ENCODE measurements at places on chromosomes 5 and 9.

- ATAC-seq: no peak
These were observed 555 bp upstream of the PCDHGC4 start for GRCh38 chr5:141484310-141484640.

GRCh38 chr5:168375214-168375613 is 83.8 kb downstream of the WWC1 start:
- ATAC-seq: no peak

DNA sequence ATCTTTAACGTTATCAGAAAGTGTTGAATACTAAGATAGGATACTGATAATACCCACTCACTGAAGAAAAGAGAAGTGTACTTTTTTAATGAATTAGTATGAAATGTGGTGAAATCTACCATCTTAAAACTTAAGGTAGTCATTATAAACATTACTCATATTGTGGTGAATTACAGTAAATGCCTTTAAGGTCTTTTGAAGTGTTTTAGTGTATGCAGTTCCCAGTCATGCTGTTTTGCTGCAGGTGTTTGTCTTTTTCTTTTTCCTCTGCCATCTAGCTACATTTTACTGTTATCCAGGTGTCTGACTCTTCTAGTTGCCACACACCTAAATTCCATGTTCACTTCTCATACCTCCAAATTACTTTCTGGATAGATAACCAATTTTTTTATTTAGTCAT is 72.6 kb downstream of the ERMP1 start:
- ATAC-seq: no peak

DNA sequence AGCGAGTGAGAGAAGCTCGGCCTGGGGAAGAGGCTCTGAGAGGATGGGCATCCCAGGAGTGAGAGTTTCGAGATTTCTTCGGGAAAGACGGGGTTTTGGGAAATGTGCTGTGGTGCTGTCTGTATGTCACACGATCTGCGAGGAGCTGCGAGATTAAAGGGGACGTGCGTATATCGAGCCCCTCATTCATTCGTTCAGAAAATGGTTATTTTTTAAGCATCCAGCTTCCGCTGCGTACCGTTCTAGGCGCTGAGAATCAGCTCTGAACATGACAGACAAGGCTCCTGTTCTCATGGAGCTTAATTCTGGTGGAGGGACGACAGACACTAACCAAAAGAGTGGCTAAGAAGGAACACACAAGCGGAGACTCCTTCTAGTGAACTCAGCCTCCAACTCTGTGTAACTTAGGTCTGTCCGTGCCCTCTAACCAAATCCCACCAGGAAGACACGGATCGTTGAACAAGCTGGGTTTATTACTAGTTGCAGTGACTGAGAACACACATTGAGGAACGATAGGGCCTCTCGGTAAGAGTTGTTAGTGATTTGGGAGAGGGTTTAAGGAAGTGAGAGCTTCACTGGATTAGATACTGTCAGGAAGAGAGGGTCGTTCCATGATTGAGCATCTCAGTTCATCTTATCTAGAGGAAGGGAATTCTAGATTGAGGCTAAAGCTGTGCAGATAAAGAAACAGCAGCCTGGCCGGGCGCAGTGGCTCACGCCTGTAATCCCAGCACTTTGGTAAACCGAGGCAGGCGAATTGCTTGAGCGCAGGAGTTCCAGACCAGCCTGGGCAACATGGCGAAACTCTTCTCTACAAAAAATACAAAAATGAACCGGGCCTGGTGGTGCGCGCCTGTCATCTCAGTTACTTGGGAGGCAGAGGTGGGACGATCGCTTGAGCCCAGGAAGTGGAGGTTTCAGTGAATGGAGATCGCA is 1.0 kb upstream of the FBXW11 start:
- no peak for ATAC-seq

- no peak for ATAC-seq
These were observed 11.7 kb downstream of the RAD23B start for GRCh38 chr9:107294756-107295155.

DNA sequence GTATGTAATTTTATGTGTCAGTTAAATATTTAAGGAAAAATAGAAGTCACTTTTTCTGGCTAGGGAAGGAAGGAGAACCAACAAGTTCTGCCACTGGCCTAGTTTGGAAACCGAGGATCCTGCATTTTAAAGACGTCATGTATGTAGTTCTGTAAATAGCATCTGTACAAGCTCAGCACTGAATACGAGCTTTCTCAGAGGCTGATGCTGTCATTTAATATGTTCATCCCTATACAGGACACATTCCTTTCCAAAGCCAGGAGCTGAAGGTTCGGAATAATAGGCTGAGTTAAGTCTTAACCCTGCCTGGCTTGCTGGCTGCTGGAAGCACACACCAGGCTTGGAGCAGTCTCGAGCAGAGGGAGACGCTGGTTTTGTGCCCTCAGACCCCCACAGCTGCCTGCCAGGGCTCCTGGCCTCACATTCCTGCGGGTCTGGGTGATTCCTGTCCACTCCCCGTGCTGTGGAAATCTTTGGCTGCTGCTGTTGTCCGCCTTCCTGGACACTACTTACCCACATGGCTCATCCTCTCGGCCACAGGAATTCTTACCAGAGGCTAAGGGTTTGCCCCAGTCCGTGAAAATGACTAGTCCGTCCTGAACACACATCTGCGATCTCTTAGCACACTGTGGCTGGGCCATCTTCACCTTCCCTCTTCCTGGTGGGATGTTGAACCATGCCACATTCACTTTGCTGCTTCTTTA is 36.6 kb downstream of the SLC46A2 start:
- no peak for ATAC-seq

DNA sequence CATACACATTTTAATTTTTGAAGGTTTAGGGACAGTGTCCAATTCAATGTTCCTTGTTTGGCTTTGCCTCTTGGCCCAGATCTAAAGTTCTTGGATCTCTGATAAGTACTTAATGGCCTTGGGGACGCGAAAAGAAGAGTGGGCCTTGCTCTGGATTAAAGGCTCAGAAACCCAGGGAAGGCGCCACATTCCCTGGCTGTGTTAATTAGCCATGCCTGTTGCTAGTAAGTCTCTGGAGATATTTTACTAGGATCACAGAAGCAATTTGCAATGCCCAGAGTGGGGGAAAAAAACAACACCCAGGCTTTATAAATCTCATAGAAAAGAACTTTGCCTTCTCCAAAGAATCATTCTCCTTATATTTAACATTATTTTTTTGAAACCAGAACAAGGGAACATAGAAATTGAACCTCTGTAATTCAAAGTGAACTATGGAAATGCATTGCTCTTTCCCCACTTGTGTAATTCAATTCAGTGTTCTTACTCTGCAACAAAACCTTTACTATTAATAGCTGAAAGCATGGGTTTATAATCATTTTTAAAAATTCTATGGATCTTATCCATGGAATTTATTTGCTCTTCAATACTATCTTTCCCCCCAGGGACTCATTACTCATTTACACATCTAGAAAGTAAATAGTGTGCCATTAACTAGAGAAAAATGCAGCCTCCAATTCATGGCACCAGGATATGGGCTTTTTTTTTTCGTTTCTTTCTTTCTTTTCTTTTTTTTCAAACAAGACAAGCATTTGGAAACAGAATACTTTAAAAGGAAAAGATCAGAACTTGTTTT is 172.2 kb upstream of the ANKRD55 start:
- no peak for ATAC-seq

DNA sequence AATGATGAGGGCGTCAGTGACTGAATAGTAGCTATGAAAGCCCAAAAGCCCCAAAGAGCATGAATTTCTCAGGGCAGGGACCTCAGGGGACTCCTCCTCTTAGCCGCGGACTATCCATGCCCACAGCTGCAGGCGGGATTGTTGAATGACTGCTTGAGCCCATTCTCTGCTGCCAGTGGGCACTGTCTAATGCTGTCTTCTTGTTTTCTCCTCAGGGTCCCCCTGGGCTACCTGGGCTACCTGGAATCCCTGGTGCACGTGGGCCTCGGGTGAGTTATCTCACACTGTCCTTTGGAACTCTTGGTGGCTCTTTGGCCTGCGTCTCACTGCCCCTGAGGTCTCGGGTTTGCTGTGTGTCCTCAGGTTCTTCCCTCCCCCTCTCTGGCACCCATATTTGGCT is 22.7 kb downstream of the COL27A1 start:
- ATAC-seq: no peak

GRCh38 chr5:38190111-38190510 is 68.2 kb upstream of the EGFLAM start:
- ATAC-seq: no peak

GRCh38 chr5:64074533-64074932 is 91.1 kb upstream of the RNF180 start:
- ATAC-seq: no peak

DNA sequence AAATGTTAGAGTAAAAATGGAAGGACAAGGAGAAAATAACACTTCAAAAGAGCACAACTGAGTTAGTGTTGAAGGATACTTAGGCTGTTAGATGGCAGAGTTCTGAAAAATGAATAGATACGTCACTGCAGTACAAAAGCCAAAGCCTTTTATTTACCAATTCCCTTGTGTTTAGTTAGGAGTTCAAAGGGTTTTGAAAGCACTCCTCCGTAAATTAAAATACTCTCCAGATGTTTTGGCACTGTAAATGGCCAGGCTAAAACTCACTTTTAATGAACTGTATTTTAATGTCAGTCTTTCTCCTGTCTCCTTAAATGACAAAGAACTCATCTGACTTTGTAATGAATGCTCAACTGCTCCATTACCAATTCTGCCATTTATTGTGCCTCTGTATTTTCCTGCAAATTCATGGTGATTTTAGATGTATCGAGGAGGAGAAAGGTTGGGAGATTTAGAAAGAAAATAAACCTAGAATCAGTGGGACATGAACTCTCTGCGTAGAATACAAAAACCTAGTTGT is 1727.2 kb downstream of the MAT2B start:
- ATAC-seq: no peak

- no peak for ATAC-seq
These were observed 183.3 kb downstream of the MAST4 start for GRCh38 chr5:66779528-66779927.

- ATAC-seq: no peak
These were observed 28.4 kb downstream of the ELP1 start for GRCh38 chr9:108905494-108905893.

GRCh38 chr5:39249069-39249468 is 29.7 kb upstream of the FYB1 start:
- no peak for ATAC-seq

DNA sequence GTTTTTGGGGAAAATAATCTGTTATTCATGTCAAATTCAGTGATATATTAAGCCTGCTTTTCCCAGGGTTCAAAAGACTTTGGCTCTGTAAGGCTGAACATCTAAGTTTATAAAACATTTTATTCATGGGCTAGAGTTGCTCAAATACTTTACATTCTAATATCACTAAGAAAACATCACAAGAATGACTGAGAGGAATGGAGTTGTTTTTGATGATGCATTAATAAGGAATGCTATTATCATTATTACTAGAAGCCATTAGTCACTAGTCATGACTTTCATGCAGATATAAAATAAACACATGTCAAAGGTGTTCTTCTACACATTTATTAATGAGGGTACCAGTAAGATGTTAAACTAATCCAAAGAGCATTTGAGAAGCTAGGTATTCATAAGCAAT is 185.5 kb upstream of the KCNN2 start:
- no peak for ATAC-seq

DNA sequence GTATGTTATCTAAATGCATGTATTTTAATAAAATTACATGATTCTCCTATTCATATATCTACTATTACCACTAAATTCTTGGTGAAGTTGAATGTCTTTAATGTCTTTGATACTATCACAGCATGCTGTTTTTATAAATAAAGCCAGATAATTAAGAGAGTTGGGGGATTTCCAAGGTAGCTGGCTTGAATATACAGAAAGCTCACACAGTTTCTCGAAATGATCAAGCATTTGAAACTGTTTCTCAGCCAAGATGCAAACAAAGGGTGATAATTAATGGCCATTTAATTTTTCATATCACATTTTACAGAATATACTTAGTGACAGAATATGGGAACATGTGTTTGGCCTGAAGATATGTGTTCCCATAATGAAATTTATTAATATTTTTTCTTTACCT is 145.6 kb upstream of the CDH12 start:
- ATAC-seq: no peak

GRCh38 chr9:91884153-91884552 is 65.9 kb downstream of the ROR2 start:
- ATAC-seq: no peak

DNA sequence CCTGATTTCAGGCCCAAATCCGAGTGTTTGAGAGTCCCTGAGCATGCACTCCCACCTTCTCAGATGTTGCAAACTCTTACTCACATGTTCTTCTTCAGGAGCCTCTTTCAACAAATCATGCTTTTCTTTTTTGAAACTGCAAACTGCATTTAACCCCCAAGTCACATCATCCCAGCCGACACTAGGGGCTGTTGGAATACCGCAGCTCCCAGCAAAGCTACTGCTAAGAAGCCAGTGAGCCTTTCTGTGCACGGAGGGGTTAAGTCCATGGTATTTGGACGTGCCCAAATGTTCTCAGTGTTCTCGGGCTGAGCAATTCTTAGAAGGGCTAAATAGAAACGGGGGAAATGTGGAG is 282.9 kb downstream of the NFIB start:
- ATAC-seq: no peak

GRCh38 chr9:113955076-113955752 is 79.1 kb downstream of the ZNF618 start:
- ATAC-seq: no peak

DNA sequence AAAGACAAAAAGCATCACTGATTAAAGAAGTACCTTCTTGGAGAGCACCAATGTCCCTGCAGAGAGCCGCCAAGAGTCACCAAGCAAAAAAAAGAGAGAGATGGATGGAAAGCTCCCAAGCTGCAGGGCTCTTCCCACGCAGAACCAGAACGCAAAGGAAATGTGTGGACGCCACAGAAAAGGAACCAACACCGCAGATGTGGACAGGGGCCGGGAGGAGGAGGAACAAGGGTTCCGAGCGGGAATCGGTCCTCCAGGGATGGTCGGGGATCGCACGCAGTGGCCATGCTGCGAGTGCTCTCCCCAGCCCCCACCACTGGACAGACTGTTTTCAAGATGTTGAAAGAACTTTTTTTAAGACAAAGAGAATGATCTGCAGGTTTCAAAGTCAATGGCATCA is 40.2 kb upstream of the ZNF354A start:
- no peak for ATAC-seq

DNA sequence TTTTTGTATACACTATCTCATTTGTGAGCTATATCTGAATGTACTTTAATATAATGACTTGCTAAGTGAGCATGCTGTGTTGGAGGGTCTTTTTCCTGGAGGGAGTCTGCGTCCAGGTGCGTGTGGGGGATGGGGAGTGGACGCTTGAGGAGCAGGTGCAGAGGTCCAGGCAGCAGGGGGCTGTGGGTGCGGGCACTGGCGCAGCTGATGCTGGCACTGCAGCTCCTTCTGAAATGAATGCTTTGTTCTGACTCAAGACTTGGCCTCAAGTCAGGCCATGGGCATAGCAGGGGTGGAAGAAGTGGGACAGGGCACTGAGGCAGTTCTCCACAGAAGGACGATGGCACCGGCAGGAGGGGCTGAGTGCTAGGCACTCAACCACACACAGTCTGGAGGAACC is 165.7 kb upstream of the IRX1 start:
- no peak for ATAC-seq
